Inflammatory macrophage treated with lipopolysaccharide for 1 hour (primary cell): ENCODE measurements at places on chromosomes 7 and 10.

- no peak for DNase-seq
Observed at GRCh38 chr10:112361951-112362751, 11.8 kb upstream of the ACSL5 start.

GRCh38 chr7:359226-359765 is 69.3 kb downstream of the FOXL3 start:
- no peak for DNase-seq

GRCh38 chr10:18140957-18141845 is 977 bp downstream of the CACNB2 start:
- no peak for DNase-seq

DNA sequence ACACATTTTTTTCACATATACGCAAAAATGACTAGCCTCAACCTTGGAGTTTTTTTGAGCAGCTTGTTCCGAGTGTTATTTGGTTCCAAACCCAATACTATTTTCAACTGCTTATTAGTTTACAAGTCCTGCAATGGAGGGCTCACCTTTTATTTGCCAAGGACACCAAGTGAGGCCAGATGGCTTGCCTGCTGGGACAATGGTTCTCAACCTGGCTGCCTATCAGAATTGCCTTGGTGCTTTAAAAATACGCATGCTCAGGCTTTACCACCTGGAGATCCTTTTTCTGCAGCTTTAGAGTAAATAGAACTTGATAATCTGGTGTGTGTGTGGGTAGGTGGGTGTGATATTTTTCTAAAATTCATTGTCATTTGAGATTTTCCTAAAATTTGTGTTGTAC is 276.8 kb downstream of the MTERF1 start:
- DNase-seq: no peak

- no peak for DNase-seq
Observed at GRCh38 chr7:44408596-44408995, 81.9 kb downstream of the NUDCD3 start.

DNA sequence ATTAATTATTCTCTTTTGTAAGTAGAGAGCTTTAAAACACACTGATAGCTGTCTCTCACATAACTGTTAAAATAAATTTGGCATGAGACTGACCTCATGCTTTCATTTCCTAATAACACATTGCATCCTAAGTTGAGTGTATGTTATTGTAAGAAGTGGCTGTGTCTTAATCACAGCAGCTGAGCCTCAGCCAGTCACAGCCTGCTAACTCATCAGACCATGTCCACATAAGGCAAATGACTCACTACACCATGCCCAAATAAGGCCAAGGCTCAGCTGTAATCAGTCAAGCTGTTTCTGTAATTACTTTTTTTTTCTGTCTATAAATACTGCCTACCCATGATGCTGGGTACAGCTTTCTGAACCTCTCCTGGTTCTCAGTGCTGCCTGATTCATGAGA is 860.9 kb downstream of the XPNPEP1 start:
- no peak for DNase-seq

DNA sequence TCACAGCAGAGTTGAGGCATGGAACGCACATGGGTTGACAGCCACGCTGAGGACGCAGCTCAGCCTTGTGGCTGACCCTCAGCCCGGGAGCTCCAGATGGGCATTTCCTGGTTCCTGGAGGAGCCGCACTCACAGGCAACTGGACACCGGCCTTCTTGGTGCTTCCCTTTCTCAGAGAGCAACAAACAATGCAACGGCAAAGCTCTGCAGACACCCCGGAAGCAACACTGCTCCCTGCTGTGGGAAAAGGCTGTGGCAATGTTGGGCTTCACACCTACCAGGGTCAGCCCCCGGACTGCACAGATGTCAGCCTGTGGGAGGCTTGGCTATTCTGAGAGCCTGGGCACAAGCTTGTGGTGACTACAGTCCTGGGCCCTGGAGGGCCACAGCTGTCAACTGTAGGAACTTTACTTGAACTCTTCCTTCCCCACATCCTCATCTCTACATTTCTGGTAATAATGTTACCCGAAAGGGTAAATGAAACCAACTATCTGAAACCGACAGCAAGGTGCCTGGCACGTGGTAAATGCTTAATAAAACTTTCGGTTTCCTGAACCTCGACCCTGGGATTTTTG is 597.5 kb upstream of the MKI67 start:
- DNase-seq: no peak

DNA sequence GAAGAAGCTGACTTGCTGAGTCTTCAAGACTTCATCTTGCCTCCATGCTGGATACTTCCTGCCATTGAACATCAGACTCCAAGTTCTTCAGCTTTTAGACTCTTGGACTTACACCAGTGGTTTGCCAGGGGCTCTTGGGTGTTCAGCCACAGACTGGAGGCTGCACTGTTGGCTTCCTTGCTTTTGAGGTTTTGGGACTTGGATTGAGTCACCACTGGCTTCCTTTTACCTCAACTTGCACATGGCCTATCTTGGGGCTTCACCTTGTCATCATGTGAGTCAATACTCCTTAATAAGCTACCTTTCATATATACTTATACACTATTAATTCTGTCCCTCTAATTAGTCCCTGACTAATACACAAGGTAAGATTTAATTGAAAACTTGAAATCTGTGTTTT is 361.7 kb upstream of the SEMA3C start:
- no peak for DNase-seq

GRCh38 chr7:6545398-6546126 is 5.7 kb downstream of the GRID2IP start:
- peak; percentile 63 for DNase-seq

GRCh38 chr10:90204131-90204955 is 503.0 kb downstream of the KIF20B start:
- DNase-seq: no peak

- DNase-seq: peak; percentile 73
Observed at GRCh38 chr10:17038627-17039026, 91.0 kb downstream of the CUBN start.

DNA sequence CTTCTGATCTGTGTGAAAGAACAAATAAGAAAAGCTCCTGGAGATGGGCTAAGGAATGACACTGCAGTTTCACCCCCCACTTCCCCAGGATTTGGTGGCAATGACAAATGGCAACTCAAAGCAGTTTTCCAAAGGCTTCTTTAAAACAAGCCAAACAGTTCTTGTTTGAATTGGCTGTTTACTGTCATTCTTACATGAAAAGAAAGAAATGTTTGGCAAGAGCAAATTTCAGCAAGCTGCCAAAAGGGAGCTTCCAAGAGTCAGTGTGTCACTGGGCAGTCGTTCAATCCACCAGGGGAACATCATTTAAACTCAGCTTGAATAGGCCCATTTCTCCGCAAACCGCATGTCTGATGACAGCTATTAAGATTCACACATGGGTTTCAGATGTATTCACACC is 119.0 kb upstream of the RHOBTB1 start:
- DNase-seq: no peak

DNA sequence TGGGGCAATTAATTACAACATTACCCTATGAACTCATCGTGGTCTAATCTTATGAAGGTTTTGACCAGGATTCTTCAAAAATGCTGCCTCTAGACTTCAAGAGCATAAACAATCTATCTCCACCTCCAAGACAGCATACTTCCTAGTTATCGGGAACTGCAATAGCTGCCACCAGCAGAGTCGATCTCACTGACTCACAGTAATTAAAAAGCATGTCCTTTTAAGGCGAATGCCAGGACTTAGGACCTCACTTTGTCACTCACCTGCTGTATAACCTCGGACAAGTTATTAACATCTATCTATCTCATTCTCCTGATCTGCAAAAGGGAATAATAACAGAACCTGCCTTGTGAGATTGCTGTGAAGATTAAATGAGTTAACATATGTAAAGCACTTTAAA is 666.0 kb upstream of the COBL start:
- no peak for DNase-seq

GRCh38 chr7:107103369-107103768 is 58.9 kb downstream of the PRKAR2B start:
- peak; percentile 16 for DNase-seq

GRCh38 chr10:117686606-117687005 is 144.1 kb downstream of the EMX2 start:
- no peak for DNase-seq

- DNase-seq: peak; percentile 8
Observed at GRCh38 chr10:31242902-31243301, 76.1 kb upstream of the ZEB1 start.

- DNase-seq: no peak
Observed at GRCh38 chr7:66255534-66256100, 50.5 kb downstream of the TPST1 start.

DNA sequence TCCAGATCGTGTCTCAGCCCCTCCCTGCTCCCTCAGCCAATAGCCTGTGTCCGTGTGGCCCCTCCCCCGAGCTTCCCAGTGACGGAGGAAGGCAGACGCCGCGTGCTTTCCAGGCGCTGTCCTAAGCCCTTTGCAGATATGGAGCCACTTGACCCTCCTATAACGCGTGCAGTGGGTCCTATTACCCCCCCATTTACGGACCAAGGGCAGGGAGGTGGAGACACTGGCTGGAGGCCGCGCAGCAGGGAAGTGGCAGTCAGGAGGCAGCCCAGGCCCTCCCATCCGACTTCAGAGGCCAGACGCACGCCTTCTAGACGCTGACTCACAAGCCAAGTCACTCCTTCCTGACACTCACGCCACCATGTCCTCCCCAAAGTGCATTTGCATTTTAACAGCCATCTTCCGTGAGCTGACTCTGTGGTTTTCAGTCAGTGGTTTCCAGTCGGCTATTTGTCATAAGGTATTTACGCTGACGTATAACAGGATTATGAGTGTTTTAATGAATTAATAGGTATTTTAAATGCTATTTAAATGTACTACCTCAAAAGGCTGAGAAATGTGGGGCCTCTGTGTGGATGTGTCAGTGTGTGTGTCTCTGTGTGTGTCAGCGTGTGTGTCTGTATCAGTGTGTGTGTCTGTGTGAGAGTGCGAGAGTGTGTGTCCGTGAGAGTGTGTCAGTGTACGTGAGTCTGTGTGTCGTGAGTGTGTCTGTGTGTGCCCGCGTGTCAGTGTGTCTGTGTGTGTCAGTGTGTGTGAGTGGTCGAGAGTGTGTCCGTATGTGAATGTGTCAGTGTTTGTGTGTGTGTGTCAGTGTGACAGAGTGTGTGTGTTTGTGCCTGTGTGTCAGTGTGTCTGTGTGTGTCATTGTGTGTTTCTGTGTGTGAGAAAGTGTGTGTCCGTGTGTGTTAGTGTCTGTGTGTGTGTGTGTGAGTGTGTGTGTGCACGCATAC is 92.0 kb upstream of the INSIG1 start:
- peak; percentile 93 for DNase-seq

DNA sequence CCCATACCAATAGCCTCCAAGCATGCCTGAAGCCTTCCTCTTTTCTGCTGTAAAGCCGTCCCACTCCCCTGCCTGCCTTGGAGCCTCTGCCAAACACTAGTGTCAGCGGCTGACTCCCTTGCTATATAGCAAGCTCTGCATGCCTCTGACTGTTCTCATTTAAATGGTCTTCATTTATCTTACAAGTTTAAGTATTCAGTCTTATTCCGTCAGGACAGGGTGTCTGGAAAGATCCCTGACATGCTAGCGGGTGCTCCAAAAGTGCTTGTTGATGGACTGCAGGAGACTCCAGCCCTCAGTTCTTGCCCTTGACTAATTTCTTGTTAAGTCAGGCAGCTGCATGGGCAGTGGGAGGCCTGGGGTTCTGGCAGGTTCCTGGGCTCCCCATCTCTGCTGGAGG is 298.7 kb downstream of the GFRA1 start:
- no peak for DNase-seq

DNA sequence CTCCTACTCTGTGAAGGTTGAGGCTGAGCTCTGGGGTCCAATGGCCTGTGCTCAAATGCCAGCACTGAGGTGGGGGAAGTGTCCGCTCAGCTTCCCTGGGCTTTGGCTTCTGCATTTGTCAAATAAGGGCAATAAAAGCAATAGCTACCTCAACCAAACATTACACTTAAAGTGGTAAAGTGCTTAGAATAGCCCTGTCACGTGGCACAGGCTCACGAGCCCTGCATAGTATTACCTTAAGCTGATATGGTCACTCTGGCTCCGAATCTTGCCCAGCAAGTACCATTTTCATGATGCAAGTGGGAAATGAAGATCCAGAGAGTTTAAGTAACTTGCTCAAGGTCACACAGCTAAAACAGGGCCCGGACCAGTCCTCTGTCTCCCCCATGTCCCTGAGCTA is 451.1 kb upstream of the ZMIZ1 start:
- DNase-seq: no peak
